NCI-H1105 treated with DMSO at 0.1 percent for 48 hours (cell line): ENCODE measurements at places on chromosomes 7 and 10.

GRCh38 chr10:74244097-74244685 lies 93.2 kb downstream of the ADK start:
- DNase-seq, result peak; percentile 31

- no peak for DNase-seq
Measured at GRCh38 chr10:30574432-30574796, 55.1 kb downstream of the LYZL2 start.

- DNase-seq, result no peak
Measured at GRCh38 chr7:55555160-55555559, 17.1 kb downstream of the VOPP1 start.

GRCh38 chr7:31261341-31261740 lies 79.2 kb downstream of the NEUROD6 start:
- DNase-seq, result no peak

DNA sequence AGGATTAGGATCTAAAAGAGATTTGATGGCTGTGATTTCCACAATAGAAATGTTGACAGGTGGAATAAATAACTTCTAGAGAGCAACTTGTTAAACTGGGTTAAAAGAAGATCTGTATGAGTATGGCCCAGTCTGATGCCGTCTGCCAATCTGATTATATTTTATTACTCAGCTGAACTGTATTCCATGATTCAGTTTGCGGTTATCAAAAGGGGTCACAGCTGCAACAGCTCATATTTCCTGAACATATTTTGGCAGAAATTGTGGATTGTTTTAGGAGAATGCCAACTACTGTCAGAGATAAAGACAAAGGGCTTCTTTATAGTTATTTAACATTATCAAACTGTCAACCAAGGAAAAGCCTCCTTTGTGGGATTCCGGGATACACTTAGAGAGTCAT lies 244.8 kb upstream of the MINDY3 start:
- DNase-seq, result no peak

GRCh38 chr10:110258542-110258941 lies 46.2 kb downstream of the SMNDC1 start:
- DNase-seq, result no peak

DNA sequence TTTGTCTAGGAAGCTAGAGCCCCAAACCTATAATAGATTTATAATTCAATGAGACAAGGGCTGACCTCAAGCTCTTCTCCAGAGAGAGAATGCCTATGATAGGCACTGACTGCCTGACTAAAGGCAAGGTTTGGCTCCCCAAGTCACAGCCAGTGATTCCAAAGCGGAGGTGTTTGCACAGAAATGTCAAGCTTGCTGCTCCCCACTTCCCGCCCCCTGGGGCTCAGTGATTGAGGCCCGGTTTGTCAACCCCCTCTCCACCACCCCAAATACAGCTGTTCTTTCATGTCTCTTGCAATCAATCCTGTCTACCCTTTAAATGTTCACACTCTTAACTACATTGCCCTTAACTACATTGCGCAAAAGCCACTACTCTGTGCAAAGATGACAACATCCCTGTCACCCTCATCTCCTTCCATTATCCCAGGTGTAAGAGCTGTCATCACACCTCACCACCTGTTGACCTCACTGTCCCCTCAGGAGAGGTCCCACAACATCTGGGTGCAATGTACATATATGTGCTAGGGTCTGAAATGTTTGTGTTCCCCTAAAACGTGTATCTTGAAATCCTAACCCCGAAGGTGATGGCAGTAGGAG lies 58.0 kb downstream of the NUDCD3 start:
- no peak for DNase-seq

DNA sequence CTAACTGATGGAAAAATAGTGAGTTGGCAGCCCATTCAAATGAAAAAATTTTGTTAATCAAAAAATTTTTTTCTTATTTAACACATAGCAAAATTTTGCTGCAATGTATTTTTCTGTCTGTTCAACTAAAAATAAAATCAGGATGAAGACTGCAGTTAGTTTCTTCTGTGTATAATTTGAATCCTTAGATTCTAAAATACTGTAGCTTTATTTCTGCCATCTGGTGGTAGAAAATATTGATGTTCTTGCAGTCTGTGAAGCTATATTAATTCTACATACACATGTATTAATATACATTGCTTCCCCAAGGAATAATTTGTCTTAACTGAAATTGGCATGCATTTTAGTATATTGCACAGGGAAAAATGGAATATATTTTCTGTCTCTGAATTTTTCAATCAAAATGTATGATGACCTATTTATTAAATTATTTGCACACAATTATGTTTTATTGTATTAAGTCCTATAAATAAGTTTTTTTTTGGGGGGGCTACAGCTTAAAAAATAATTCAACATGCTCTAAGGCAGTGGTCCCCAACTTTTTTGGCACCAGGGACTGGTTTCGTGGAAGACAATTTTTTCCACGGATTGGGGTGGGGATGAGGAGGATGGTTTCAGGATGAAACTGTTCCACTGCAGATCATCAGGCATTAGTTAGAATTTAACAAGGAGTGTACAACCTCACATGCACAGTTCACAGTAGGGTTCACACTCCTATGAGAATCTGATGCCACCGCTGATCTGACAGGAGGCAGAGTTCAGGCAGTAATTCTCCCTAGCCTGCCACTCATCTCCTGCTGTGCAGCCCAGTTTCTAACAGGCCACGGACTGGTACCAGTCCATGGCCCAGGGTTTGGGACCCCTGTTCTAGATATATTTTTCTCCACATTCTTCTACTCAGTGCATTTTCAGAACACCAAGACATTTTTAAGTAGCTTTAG lies 119.4 kb downstream of the GNAT3 start:
- DNase-seq, result peak; percentile 20

- no peak for DNase-seq
Measured at GRCh38 chr10:129415215-129416140, 51.6 kb upstream of the MGMT start.

- DNase-seq, result no peak
Measured at GRCh38 chr7:66170309-66171231, 34.6 kb upstream of the TPST1 start.

GRCh38 chr10:4181081-4181480 lies 396.1 kb upstream of the KLF6 start:
- DNase-seq, result no peak

GRCh38 chr10:71390921-71391690 lies 5.6 kb upstream of the CDH23 start:
- DNase-seq, result no peak

DNA sequence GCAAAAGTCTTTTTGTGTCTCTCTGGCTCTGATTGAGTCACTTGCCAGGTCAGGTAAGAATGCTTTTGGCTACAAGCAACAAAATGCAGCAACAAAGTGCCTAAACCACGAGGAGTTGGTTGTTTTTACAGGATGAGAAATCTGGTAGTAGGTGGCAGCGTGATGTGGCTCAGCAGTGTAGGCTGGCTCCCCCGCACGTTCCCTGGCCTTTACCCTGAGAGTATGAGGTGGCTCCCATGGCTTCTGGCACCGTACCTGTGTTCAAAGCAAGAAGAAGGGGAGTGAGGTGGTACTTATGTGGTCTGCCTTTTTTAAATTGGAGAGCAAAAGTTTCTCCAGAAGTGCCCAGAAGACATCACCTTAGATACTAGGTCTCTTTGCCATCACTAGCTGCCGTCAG lies 11.7 kb downstream of the PRKRIP1 start:
- no peak for DNase-seq

DNA sequence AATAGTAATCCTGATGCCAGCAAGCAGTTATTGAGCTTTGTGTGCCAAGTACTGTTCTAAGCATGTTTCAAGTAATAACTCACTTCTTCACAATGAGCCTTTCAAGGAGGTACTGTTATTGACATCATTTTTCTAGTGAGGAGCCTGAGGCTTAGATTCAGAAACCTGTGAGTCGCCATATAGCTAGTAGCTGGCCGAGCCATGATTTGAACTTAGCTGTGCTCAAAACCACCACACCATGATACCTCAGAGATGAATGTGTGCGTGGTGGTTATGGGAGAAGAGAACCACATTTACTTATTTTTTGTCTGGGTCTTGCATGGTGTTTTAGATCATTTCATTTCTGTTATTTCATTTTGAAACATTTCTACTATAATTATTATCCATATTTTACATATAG lies 578.9 kb downstream of the AUTS2 start:
- no peak for DNase-seq

- no peak for DNase-seq
Measured at GRCh38 chr10:11856678-11857077, 33.5 kb downstream of the PROSER2 start.

DNA sequence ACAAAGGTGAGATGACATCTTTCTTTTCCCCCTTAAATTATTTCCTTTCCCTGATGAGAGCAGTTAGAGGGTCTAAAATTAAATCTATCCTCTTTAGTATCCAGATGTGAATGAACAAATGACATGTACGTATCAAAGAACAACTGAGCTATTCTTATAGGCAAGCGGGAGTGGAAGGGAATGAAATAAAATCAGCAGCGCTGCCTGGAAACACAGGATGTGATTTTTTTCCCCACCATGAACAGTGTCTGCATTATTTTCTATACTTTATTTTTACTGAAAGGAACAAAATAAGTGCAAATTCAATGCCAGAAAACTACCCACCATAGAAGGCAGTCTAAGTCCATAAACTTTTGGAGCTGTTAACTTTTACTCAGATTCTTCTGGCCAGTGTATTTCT lies 40.6 kb downstream of the SLC26A4 start:
- no peak for DNase-seq

GRCh38 chr10:93435621-93436397 lies 46.3 kb downstream of the MYOF start:
- DNase-seq, result no peak

DNA sequence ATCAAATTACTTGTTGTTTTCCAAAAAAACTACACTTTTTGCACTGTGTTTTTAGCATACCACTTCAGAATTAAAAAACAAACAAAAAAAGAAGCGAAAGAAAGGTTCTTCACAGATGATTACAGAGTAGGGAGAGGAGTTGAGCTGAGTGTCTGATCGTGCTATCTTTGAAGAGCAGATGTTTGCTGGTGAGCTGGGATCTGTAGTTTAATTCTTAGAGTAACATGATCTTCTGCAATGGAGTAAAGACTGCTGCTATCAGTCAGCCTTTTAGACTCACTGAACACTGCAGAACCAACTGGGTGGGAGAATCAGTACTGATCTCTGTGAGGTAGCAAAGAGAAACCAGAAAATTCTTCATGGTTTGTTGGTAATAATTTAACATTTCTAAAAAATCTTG lies 1197.8 kb upstream of the SORCS1 start:
- no peak for DNase-seq

DNA sequence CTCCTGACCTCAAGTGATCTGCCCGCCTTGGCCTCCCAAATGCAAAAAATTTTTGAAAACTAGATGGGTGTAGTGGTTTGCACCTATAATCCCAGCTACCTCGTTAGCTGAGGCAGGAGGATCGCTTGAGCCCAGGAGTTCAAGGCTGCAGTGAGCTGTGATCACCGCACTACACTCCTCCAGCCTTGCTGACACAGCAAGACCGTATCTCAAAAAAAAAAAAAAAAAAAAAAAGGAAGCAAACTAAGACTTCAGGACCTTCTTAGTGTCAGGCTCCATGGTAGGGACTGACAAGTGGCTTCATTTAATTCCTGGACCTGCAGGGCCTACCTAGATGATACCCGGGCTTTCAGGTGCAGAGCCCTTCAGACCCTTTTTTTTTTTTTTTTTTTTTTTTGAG lies 2.5 kb downstream of the POP7 start:
- no peak for DNase-seq

GRCh38 chr10:80421707-80422536 lies 13.6 kb downstream of the PRXL2A start:
- DNase-seq, result no peak

- DNase-seq, result no peak
Measured at GRCh38 chr7:30178748-30179436, 44.1 kb downstream of the MTURN start.

DNA sequence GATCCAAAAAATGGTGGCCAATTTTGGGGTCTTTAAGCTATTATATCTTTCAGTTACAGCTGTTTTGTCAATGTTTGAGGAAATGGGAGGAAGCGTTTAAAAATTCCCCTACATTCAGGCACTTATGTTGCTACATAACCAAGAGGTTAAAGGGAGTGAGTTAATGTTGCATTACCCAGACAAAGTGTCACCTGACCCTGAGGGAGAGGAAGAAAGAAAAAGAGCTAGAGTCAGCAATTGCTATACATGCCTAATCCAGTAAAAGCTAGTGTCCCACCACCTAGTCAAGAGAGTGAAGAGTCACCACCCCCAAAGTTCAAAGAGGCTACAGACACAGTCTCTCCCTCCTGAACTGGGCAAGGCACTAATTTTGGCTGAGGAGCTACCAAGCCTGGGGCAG lies 69.5 kb upstream of the ZNF92 start:
- no peak for DNase-seq

GRCh38 chr10:44660271-44660670 lies 250.9 kb upstream of the TMEM72 start:
- DNase-seq, result no peak

GRCh38 chr7:92729751-92730150 lies 106.6 kb downstream of the CDK6 start:
- DNase-seq, result no peak

DNA sequence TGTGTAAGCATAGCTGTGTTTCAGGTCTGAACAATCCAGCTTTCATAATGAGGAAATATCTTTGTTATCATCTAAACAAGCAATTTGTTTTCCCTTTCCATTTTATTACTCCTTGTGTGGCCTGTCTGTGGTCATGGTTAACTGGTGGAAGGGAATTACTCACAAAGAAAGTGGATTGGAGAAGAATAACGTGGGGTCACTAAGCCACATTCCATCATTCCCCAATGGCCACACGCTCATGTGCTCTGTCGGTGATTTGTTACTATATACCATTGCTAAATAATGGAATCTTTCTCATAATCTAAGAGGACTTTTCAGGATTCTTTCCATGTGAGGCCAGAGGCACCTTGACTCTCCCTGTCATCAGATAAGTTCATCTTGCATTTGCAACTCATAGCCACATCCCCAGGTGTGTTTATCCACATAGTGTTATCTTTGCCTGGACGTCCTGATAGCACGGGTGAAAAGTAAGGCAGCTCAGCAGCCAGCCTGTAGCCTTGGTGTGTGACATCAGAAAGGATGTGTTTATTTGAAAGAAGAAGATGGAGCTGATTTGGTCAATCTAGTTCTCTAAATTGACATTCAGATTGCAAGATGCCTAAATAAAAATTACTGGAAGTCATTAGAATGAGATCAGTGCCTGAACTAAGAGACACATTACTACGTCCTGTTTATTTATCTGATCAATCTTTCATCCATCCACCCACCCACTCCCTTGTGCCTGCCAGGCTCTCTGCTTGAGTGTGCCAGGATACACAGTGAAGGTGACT lies 128.9 kb downstream of the CELF2 start:
- DNase-seq, result no peak

- DNase-seq, result no peak
Measured at GRCh38 chr7:7962851-7963250, 5.7 kb upstream of the GLCCI1 start.

GRCh38 chr10:114323023-114323422 lies 81.3 kb downstream of the AFAP1L2 start:
- DNase-seq, result no peak

DNA sequence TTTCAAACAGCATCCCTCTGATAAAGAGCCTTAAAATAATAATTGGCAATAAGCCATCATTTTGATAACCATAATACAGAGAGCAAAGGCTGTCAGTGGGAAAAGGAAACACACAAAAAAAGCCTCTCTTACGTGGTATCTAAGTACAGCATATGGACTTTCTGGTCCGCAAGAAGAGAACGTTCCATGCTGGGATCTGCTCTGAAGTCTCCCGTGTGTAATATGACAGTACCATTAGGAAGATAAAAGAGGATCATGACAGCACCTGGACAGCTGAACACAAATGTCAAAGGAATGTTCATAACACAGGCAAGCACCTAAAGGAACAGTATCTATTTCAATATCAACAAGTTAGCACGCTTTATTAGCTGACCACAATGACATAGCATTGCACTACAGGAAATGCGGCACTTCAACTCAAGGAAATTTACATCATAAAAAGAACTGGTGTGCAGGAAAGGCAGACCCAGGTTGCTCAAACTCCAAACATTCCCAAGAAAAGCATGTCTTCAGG lies 9.9 kb downstream of the DCLRE1A start:
- DNase-seq, result no peak
